ENCODE measurements at places on chromosomes 5 and 9. TPM values are rescaled to one million over a fixed set of nuclear protein-coding genes. Genes with fewer than 3 reads are reported as not detected.

DNA sequence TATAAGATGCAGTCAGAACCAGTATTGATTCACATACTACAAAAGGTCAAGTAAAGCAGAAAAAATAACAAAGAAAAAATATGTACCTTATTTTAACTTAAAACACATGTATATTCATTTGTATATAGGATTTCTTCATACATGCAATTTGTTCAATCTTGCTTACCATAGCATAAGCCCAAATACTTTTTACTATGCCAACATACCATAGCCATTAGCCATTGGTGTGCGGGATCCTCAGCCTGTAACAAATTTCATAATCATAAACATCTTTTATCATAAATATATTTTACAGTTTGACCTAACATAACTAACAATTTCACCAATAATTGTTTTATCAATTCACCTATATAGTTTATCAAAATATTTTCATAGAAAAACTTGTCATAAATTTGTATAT is 51.1 kb downstream of the MPDZ start:
- DNase-seq = no peak

DNA sequence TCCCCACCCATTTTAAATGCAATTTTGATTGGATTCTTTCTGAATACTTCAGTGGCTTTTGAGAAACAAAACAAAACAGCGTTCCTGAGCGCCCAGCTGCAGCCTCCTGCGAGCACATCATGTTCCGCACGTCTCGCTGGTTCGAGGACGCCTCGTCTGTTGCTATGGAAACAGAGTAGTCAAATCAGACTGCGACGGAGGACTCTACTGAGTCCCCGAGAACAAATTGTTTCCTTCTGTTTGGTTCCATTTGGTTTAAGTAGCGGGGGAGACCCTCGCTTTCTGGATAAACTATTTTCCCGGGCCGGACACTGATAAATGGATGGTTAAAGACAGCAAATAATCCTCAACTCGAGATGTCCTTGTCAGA is 69.0 kb downstream of the SLC28A3 start:
- no peak for DNase-seq

DNA sequence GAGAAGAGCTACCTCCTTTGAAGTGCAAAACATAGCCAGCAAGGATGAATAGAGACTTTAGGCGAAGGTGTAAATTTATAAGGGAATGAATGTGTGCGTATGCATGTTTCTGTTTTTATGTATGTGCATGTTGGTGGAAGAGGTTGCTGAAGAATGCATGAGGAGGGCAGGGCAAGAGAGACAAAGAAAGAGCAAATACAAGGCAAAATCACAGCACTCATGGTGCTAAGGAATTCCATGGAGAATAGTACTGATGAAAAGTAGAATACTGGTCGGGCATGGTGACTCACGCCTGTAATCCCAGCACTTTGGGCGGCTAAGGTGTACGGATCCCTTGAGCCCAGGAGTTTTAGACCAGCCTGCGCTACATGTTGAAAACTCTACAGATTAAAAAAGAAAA is 762.1 kb upstream of the PTPRD start:
- DNase-seq = no peak

DNA sequence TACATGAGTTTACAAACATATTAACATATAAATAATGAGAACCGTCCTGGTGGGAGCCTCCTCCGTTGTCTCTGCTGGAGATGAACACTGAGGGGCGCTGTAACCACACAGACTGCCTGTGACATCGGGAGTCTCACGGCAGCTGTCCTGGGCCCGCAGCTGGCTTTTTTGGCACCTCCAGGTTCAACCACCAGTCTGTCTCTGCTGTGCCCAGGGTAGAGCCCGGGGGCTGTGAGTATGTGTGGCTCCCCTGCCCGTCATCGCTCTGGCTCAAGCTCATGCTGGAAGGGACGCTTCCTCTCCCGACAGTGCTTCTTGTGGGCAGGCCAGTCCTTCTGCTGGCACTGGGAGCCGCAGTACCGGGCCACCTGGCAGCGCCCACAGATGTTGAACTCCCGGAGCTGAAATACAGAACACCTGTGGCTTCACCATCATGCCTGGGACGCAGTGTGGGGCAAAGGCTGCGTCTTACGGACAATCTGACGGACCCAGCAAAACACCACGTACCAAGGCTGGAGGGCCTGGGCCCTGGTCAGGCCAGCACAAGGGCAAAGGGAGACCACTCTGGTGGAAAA is 3.6 kb upstream of the DPH7 start:
- no peak for DNase-seq

DNA sequence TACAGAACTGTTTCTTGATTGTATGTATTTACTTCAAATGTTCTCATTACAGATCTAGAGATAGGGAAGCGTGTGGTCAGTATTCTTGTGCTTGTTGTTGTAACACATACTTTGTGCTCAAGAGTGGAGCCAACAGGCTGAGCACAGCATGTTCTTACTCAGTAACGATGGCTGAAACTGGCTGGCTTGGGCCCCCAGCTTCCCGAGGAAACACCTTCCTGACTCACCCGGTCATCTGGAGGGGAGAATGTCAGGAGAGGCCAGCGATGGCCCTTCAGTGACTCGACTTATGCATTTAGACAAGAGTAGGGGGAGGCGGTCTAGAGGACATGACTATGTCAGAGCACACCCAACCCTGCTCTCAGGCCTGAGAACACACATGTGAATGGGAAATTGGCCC is 25.6 kb downstream of the ZNF474 start:
- no peak for DNase-seq

- no peak for DNase-seq
These were observed 341.4 kb upstream of the ACTBL2 start for GRCh38 chr5:57824047-57824446.

LECT2 gene
- 6.5 TPM for total RNA-seq
